ENCODE measurements at places on chromosomes 11 and 22. TPM values are rescaled to one million over a fixed set of nuclear protein-coding genes. Genes with fewer than 3 reads are reported as not detected.

The MMP1 gene
- 97.4 TPM for total RNA-seq

The PATE2 gene
- total RNA-seq, result not detected

The KLHL35 gene
- 2.4 TPM for total RNA-seq

The ANO1 gene
- 3.0 TPM for total RNA-seq

The MUC15 gene
- under 0.01 TPM for total RNA-seq

The GGT5 gene
- total RNA-seq, result not detected

The OR52H1 gene
- 0.21 TPM for total RNA-seq

The BARX2 gene
- 4.1 TPM for total RNA-seq

All from tracheal epithelial cell (primary cell).